NCI-H2081 treated with DMSO at 0.1 percent for 48 hours (cell line): ENCODE measurements at places on chromosomes 12 and 14.

DNA sequence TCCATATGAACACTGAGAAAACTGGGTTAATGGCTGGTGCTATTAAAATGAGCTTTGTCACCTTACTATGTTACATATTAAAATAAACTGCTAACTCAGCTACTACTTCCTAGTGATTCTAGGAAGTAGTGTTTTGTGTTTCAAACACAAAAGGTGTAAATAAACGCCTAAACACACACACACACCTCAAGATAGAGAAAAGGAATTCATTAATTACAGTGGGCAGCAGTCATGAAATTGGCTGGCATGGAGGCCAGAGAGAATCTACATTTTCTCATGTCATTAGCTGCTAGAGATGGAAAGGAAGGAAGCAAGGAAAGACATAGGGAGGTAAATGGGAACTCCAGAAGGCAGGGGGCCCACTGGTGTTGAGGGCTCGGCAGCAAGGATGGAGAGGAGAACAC lies 787 bp upstream of the PRMT5 start:
- no peak for DNase-seq

- DNase-seq, result no peak
Observed at GRCh38 chr12:69642531-69642930, 31.8 kb upstream of the LRRC10 start.

- DNase-seq, result no peak
Observed at GRCh38 chr14:101600891-101601605, 39.8 kb downstream of the DIO3 start.

GRCh38 chr12:21509768-21510167 lies 8.2 kb downstream of the GOLT1B start:
- no peak for DNase-seq

- DNase-seq, result no peak
Observed at GRCh38 chr12:114241973-114242434, 163.9 kb downstream of the TBX5 start.

DNA sequence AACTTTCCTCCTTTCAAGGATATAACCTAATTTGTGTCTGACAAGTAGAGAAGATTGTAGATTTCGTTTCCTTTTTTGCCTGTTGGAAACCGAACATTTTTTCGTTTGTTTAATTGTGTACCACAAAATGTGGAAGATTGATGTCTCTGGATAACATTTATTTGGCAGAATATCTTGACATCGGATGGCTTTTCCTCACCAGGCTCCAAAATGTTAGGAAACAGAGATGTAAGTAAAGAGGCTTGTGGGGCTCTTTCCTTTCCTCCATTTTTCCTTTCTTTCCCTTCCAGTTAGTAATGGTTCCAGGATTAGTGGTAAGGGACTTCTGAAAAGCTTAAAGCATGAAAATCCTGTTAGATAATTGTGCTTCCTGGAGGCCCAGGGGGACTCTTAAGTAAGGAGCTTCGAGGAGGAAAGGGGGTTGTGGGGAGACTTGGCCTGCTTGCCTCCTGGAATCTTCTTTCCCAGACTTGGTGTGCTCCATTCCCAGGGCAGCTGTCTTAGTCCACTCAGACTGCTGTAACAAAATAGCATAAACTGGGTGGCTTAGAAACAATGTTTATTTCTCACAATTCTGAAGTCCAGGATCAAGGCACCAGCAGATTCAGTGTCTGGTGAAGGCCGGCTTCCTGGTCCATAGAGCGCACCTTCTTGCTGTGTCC lies 243.1 kb upstream of the PWP1 start:
- DNase-seq, result no peak

DNA sequence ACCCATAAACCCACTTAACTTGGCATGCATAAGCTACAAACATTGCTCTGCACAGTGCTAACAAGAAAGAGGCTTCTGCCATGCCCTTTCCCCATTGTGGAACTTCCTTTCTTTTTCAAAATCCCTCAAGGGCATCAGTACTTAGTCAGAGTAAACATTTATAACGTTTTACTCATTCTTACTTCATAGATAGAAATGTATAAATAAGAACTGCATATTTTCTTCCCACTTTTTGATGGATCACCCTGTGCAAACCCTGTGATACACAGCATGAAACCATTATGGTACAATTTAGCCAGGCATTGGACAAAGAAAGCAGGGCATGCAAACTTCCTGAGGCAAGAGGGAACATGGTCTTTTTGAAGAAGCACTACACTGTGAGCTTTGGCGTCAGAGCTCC lies 113.8 kb upstream of the FOXG1 start:
- DNase-seq, result no peak

DNA sequence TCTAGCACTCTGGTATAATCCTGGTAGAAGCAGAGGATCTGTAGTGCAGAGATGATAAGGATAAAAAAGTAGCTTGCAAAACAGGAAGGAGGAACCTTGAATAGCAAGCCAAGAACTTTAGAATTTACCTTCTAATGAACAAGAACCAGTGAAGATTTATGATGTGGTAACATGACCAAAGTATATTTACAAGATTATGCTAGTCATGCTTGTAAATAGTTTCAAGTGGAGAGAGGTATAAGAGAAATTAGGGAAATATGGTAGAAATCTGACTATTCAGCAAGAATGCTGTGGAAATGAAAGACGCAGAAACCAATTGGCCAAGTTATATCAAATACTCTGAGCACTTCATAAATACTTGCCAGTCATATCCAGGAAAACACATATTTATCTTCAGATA lies 47.8 kb downstream of the ERGIC2 start:
- DNase-seq, result no peak

DNA sequence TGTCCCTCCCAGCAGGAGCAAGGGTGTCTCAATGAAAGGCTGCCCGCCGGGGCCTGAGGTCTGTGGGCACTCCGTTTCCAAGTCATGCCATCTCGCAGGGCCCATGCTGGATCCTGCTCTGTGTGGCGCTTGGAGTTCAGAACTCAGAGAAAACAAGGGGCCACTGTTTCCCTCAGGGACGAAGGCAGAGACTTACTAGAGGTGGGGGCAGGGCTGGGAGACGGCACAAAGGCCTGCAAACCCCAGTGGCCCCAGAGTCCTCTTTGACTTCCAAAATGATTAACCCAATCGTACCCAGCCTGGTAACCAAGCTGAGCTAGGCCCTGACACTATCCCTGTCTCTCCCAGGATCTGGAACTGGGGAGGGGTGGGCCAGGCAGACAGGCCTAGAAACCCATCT lies 95.8 kb downstream of the ITPK1 start:
- DNase-seq, result no peak

GRCh38 chr14:85921241-85921640 lies 391.3 kb downstream of the FLRT2 start:
- no peak for DNase-seq

GRCh38 chr12:25764409-25764808 lies 194.1 kb upstream of the RASSF8 start:
- no peak for DNase-seq

- DNase-seq, result no peak
Observed at GRCh38 chr12:13247596-13247995, 51.1 kb downstream of the EMP1 start.

DNA sequence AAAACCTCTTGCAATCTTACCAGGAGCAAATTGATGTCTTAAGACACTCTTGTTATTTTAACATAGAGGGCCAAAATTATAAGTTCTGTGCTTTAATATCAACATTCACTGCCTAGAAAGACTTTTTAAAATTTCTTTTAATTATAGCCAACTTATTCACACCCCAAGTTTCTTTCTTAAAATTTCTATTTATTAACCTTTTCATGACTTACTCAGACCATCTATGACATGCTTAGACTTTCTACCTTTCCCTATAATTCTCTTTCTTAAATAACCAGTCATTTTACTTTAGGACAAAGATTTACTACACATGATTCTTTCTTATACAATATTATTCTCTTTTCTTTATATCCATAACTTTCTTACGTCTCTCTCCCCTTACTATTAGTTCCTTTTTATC lies 220.4 kb downstream of the NUBPL start:
- DNase-seq, result no peak

DNA sequence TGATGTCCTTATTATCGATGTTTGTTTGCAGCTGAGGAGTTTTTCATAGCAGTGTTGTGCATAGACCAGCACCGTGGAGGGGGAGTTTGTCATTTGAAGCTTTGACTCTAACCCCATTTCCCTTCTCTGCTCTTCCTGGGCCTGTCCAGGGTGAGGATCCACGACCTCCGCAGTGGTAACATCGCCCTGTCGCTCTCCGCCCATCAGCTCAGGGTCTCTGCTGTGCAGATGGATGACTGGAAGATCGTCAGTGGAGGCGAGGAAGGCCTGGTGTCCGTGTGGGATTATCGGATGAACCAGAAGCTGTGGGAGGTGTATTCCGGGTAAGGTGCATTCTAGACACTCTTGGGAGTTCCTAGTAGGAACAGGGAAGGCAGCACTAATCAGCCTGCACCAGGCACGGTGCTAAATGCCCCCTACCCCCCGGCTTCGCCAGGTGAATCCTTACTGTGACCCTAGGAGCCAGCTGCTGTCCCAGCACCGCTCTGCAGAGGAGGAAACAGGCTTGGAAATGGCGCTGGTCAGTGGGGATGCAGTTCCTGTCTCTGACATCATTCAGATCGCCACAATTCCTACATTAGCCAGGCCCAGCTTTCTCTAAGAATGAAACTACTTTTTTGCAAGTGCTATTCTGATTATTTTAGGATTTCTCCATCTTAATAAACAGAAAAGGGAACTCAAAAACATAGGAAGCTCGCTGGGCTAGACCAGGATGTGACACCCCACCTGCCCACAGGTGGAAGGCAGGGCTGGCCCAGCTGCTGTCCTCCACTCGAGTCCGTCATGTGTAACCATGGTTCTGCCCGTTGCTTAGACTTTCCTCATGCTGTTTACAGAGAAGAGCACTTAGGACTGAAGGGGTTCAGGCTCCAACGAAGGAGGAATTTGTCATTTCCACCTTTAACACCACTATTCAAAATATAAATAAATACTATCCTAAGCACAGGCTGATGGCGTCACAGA lies 74.9 kb downstream of the TESC start:
- DNase-seq, result no peak

GRCh38 chr12:65923228-65923627 lies 98.9 kb downstream of the HMGA2 start:
- no peak for DNase-seq

GRCh38 chr14:98900798-98901197 lies 371.2 kb downstream of the BCL11B start:
- no peak for DNase-seq

DNA sequence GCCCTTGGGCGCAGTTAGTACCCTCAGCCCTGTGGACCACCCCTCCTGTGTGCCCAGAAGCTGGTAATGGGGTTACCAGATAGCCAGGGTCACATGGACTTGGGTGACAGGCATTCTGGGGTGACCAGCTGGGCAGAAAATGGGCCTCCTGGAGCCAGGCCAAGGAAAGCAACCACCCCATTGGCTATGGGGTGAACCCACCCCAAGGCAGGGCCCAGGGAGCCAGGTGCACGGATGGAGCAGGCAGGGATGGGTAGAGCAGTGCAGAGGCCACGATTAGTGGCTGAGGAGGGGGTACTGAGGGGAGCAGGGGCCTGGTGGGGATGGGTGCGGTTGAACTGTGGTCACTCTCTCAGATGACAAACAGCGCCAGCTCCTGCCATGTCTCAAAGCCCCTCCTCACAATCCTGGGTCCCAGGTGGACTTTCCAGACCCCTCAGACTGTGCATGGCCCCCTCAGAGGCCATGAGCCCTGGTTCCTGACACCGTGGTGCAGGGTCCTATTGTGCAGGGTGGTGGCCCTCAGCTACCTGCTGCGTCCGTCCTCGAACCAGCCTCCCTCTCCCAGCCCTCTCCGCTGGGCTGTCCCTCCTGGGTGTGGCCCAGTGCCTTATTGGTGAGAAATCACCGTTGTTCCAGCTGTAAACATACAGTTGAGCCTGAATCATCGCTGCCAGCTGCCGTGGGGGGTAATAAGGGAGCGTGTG lies 23.4 kb upstream of the BEGAIN start:
- DNase-seq, result no peak

- DNase-seq, result no peak
Observed at GRCh38 chr12:62484233-62484632, 17.6 kb downstream of the MON2 start.

GRCh38 chr14:68606176-68606575 lies 186.7 kb downstream of the ZFP36L1 start:
- DNase-seq, result no peak

GRCh38 chr12:63164911-63165310 lies 13.9 kb upstream of the AVPR1A start:
- DNase-seq, result no peak

- DNase-seq, result no peak
Observed at GRCh38 chr12:113392988-113393579, 10.6 kb downstream of the SDS start.

DNA sequence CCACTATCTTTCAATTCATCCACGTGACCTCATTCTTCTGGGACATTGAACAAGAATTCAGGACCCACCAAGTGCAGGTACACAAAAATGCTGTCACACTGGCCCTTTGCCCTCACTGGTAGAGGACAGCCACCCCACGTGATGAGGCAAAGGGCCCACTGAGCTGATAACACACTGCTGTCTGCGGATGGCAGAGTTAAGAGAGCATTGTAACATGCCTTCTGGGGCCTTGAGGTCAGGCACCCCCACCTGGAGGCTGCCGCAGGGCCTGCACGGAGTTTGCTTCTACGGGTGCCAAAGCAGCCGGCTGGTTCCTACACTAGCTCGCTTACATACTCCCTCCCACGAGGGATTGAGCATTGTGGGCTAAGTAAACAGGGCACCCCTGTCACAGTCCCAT lies 101.0 kb downstream of the LRIG3 start:
- no peak for DNase-seq

- no peak for DNase-seq
Observed at GRCh38 chr12:18436170-18436569, 174.9 kb downstream of the PIK3C2G start.

- DNase-seq, result no peak
Observed at GRCh38 chr12:124754491-124754890, 109.2 kb downstream of the SCARB1 start.
